Activated naive CD8-positive, alpha-beta T cell treated with anti-CD3 and anti-CD28 coated beads, Interleukin-2, amount 10 ng/mL, durations not matched to agents 7 days and 5 days (primary cell): ENCODE measurements at places on chromosomes 7 and 10.

DNA sequence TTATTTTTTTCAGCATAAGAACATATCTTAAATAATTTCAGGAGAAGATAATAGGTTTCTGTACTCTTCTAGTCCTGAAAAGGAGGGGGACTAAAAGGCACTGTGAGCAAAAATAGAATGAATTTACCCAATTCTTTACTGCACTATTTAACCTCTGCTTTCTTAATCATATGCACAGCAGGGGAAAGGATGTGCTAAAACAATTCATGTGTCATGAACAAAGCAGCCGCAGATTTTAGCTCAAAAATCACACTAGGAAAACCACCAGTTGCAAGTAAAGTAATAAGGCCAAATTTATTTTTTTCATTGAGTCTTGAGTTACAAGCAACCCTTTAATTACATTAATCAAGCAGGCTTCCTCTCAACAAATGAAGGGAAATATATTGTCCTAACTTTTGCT, 80.1 kb downstream of the CABCOCO1 start:
- no peak for DNase-seq

DNA sequence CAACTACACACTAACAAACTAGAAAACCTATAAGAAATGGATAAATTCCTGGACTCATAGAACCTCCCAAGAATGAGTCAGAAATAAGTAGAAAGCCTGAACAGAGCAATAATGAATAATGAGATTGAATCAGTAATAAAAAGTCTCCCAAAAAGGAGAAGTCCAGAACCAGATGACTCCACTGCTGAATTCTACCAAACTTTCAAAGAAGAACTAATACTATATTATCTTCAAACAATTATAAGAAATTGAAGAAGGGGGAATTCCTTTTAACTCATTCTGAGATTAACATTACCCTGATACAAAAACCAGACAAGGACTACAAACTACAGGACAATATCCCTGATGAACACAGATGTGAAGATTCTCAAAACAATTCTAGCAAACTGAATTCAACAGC, 47.8 kb upstream of the CDK6 start:
- no peak for DNase-seq

DNA sequence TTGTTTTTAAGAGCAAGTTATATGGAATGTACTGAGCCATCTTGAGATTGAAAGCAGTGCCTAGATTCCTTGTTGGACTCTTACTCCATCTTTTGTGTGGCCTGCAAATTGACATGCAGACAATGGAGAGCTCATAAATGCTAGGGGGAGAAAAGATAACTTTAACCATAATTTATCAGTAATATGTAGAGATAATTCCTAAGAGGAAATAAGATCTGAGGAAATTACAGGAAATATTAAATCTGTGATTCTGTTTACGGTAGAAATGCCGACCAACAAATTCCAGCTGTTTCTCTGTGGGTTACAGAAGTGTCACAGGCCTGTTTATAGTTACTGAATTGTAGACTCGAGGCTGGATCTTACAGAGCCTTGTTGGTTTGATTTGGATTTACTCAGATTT, 348.0 kb downstream of the SUGCT start:
- DNase-seq = no peak

GRCh38 chr10:47317251-47317650, 5.0 kb upstream of the GDF2 start:
- DNase-seq = no peak

- no peak for DNase-seq
These were observed 19.3 kb downstream of the ADAMTS14 start for GRCh38 chr10:70691611-70692010.

- DNase-seq = no peak
These were observed 185.4 kb downstream of the SEC23IP start for GRCh38 chr10:120077707-120078492.

GRCh38 chr7:77687100-77687746, 9.0 kb upstream of the RSBN1L start:
- no peak for DNase-seq

GRCh38 chr10:49268185-49268584, 30.8 kb upstream of the C10orf71 start:
- DNase-seq = no peak

DNA sequence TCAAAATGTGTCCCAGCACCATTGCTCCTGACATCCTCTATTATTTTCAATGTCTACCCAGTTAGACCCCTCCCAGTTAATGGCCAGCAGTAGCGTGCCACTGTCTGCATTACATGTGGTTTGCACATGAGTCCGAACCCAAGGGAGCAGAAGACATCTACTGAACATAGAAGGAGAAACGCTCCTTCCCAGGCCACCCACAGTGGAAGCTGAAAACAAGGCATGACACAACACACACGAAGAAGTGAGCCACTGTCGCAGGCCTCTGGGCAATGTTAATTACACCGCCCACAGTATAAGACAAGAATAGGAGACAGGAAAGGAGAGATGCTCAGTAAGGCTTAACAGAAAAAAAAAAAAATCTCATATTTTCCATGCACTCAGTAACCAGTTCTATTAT, 50.5 kb downstream of the MKX start:
- DNase-seq = no peak

- DNase-seq = no peak
These were observed 62.1 kb downstream of the TCERG1L start for GRCh38 chr10:131249238-131249954.
